Muscle of arm (tissue), 14 donors: ENCODE measurements at places on chromosomes 2 and 18. TPM values are rescaled to one million over a fixed set of nuclear protein-coding genes. Genes with fewer than 3 reads are reported as not detected.

The CRYBA2 gene
- polyA plus RNA-seq = not detected

The GALNT14 gene
- 5.0 TPM for polyA plus RNA-seq

The RAB6D gene
- not detected for polyA plus RNA-seq

The TACR1 gene
- polyA plus RNA-seq = 0.51 TPM

The CMPK2 gene
- polyA plus RNA-seq = 4.9 TPM

The MTCL1 gene
- polyA plus RNA-seq = 41.2 TPM

The DYNAP gene
- not detected for polyA plus RNA-seq

The PRKAG3 gene
- polyA plus RNA-seq = not detected

The NAT8 gene
- polyA plus RNA-seq = 0.28 TPM

The GAL3ST2 gene
- 0.11 TPM for polyA plus RNA-seq

The FAM117B gene
- 6.5 TPM for polyA plus RNA-seq

The KHK gene
- 2.1 TPM for polyA plus RNA-seq

The PER2 gene
- 3.8 TPM for polyA plus RNA-seq

The IL1RN gene
- polyA plus RNA-seq = 12.9 TPM

The SLC8A1 gene
- polyA plus RNA-seq = 7.4 TPM
